Stimulated activated naive B cell treated with anti-CD40 and anti-IgM and Interleukin-4, amounts not matched to agents 10 μg/mL and 1 μg/mL and 100 μg/mL, for 72 hours (primary cell): ENCODE measurements at places on chromosomes 1 and 21.

- H3K27me3 ChIP-seq, result no peaks in the 10 kb centered on the region
- no peaks in the 10 kb centered on the region for H3K4me1 ChIP-seq
- no peak for DNase-seq
- no peaks in the 10 kb centered on the region for H3K36me3 ChIP-seq
These were observed 1033.8 kb downstream of the PLA2G4A start for GRCh38 chr1:187862506-187862905.

- DNase-seq, result no peak
- H3K4me1 ChIP-seq, result no peaks in the 10 kb centered on the region
- no peak overlapping the region for H3K27ac ChIP-seq
- H3K36me3 ChIP-seq, result no peaks in the 10 kb centered on the region
- no peak overlapping the region for H3K4me3 ChIP-seq
- no peaks in the 10 kb centered on the region for H3K27me3 ChIP-seq
These were observed 114.6 kb upstream of the IVNS1ABP start for GRCh38 chr1:185431612-185432011.

- peaks cover 22% of the 10 kb centered on the region for H3K36me3 ChIP-seq
- no peaks in the 10 kb centered on the region for H3K27me3 ChIP-seq
- H3K4me1 ChIP-seq, result peaks cover 25% of the 10 kb centered on the region
- H3K4me3 ChIP-seq, result peak overlapping the region; percentile 11
These were observed 14.7 kb downstream of the MDM4 start for GRCh38 chr1:204530932-204531331.

- H3K36me3 ChIP-seq, result peaks cover 60% of the 10 kb centered on the region
- H3K27me3 ChIP-seq, result no peaks in the 10 kb centered on the region
- DNase-seq, result no peak
- H3K4me1 ChIP-seq, result no peaks in the 10 kb centered on the region
These were observed 213.5 kb downstream of the RPS6KC1 start for GRCh38 chr1:213264531-213264930.

GRCh38 chr1:76725864-76726619 lies 141.2 kb upstream of the ST6GALNAC5 start:
- H3K27ac ChIP-seq, result no peak overlapping the region
- no peaks in the 10 kb centered on the region for H3K27me3 ChIP-seq
- no peak overlapping the region for H3K4me3 ChIP-seq

GRCh38 chr1:87884581-87884980 lies 555.9 kb downstream of the LMO4 start:
- H3K27me3 ChIP-seq, result no peaks in the 10 kb centered on the region
- no peaks in the 10 kb centered on the region for H3K36me3 ChIP-seq
- no peak overlapping the region for H3K4me3 ChIP-seq
- no peak for DNase-seq
- no peak overlapping the region for H3K27ac ChIP-seq

- H3K4me1 ChIP-seq, result peaks cover 40% of the 10 kb centered on the region
- H3K27ac ChIP-seq, result peak within 1 kb of the TSS; percentile 72
- peak; percentile 52 for DNase-seq
- no peaks in the 10 kb centered on the region for H3K27me3 ChIP-seq
- peaks cover 38% of the 10 kb centered on the region for H3K36me3 ChIP-seq
These were observed at the start of gene RUSC1 for GRCh38 chr1:155320661-155321617. Gene RUSC1, plus strand, starts transcription at chr1:155320894. Its CDS starts 880 bp downstream, at chr1:155321774.

DNA sequence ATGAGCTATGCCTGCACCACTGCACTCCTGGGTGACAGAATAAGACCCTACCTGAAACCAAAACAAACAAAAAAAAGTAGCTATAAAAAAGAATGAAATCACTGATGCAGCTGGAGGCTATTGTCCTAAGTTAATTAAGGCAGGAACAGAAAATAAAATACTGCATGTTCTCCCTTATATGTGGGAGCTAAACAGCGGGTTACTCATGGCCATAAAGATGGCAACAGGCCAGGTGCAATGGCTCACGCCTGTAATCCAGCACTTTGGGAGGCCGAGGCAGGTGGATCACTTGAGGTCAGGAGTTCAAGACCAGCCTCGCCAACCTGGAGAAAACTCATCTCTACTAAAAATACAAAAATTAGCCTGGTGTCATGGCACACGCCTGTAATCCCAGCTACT lies 152.7 kb downstream of the PIK3R3 start:
- no peak for DNase-seq
- H3K27ac ChIP-seq, result no peak overlapping the region
- no peaks in the 10 kb centered on the region for H3K36me3 ChIP-seq
- no peak overlapping the region for H3K4me3 ChIP-seq

DNA sequence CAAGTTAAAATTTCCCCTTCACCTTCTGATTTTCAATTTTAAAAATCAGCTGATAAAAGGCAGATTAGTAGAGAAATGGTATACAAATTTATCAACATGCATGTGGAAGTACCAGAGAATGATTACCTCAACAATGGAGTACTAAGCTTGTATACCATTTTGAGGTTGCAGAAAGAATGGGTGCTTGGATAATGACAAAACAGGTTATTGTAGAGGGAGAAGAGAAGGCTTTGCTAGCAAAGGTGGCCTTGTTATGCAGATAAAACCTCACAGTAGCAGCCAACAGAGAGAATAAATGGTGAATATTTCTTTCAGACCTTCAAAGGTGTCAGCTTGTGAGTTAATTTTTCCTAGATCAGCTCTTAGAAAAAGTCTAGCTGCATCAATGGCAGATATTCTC lies 1174.9 kb upstream of the ADGRL4 start:
- H3K27ac ChIP-seq, result no peak overlapping the region
- no peak overlapping the region for H3K4me3 ChIP-seq
- no peak for DNase-seq
- no peaks in the 10 kb centered on the region for H3K36me3 ChIP-seq
- H3K4me1 ChIP-seq, result no peaks in the 10 kb centered on the region

- peaks cover 11% of the 10 kb centered on the region for H3K27me3 ChIP-seq
- DNase-seq, result no peak
- no peaks in the 10 kb centered on the region for H3K36me3 ChIP-seq
- no peak overlapping the region for H3K4me3 ChIP-seq
- H3K4me1 ChIP-seq, result peaks cover 15% of the 10 kb centered on the region
- H3K27ac ChIP-seq, result no peak overlapping the region
These were observed 45.4 kb downstream of the PLEKHA6 start for GRCh38 chr1:204314171-204314892.

- H3K27me3 ChIP-seq, result peaks cover 2% of the 10 kb centered on the region
- no peaks in the 10 kb centered on the region for H3K4me1 ChIP-seq
- H3K36me3 ChIP-seq, result no peaks in the 10 kb centered on the region
- no peak for DNase-seq
- no peak overlapping the region for H3K27ac ChIP-seq
- no peak overlapping the region for H3K4me3 ChIP-seq
These were observed 53.6 kb upstream of the AJAP1 start for GRCh38 chr1:4600615-4601460.

DNA sequence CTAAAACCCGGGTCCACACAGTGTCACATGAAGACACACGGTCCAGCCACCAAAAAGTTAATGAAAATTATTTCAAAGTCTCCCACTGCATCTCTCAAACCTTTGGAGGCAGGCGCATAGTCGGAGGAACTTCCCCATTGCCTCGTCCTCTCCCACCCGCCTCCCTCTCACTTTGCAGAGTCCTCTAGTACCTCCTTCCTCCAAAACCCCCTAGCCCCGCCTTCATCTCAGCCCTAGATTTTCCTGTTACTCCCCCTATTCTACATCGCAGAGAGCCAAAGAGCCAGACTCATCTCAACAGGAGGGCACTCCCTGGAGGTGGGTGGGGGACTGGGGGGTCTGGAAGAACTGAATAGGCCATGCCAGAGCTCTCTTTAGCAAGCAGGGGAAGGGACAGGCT lies 79.3 kb downstream of the DISP3 start:
- no peak for DNase-seq
- H3K27me3 ChIP-seq, result peaks cover 62% of the 10 kb centered on the region
- no peak overlapping the region for H3K27ac ChIP-seq

DNA sequence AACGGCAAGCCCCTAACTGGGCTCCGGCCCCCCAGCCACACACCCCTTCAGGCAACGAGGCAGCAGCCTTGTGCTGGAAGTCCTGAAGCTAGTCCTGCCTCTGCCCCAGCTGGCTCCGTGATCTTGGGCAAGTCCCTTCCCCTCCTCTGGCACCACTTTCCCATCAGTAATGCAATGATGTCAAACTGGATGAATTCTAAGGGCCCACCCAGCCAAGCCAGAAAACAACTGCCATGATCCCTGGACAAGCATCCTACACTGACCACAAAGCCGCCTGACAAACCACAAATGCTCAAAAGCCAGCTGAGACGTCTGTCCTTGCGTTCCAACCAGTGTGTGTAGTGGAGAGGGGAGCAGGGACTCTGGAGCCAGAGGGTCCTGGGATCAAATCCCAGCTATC lies 26.8 kb downstream of the IFFO2 start:
- no peak overlapping the region for H3K4me3 ChIP-seq
- H3K27ac ChIP-seq, result no peak overlapping the region
- no peaks in the 10 kb centered on the region for H3K27me3 ChIP-seq
- no peak for DNase-seq
- peaks cover 74% of the 10 kb centered on the region for H3K4me1 ChIP-seq

- peaks cover 57% of the 10 kb centered on the region for H3K27me3 ChIP-seq
- peak overlapping the region; percentile 71 for H3K27ac ChIP-seq
- H3K4me1 ChIP-seq, result peaks cover 24% of the 10 kb centered on the region
- H3K36me3 ChIP-seq, result no peaks in the 10 kb centered on the region
These were observed 16.8 kb upstream of the STMN1 start for GRCh38 chr1:25922971-25923552.

DNA sequence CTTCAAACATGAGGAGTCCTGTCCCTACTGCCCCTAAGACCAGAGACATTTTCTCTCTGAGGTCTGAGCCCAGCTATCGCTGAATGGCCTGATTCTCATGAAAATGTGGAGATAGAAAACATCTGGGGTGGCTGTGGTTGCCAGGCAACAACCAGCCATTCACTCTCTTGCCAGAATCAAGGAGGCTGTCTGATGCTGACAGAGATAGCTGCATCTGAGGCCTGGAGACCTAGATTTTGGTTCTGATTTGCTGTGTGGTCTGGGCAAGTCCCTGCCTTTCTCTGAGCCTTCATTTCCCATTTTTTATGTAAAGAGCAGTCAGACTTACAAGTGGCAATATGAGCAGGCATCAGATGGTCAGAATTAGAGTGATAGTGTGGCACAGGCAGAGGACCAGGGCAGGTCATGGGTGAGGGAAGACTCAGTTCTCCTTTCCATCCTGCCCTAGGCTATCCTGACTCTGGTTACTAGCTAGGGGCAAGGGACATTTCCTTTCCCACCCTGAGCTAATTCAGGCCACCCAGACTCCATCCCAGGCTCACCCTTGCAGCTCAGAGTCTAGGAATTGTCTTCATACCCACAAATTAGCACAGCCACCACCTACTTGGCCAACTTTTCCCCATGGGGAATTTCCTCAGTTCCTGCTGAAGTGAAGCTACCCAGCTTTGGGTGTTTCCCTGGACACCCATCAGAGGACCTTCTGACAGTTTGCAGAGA lies 20.0 kb upstream of the RNF19B start:
- peaks cover 89% of the 10 kb centered on the region for H3K4me1 ChIP-seq
- H3K27me3 ChIP-seq, result no peaks in the 10 kb centered on the region
- no peak overlapping the region for H3K4me3 ChIP-seq
- DNase-seq, result peak; percentile 43
- H3K36me3 ChIP-seq, result peaks cover 3% of the 10 kb centered on the region
